ENCODE measurements at places on chromosomes 7 and 10. TPM values are rescaled to one million over a fixed set of nuclear protein-coding genes. Genes with fewer than 3 reads are reported as not detected.

The SPDYE2 gene
- not detected for total RNA-seq

The SYT15B gene
- total RNA-seq = 0.21 TPM

The SEC31B gene
- 2.4 TPM for total RNA-seq

The NOS3 gene
- 0.64 TPM for total RNA-seq

The ETV1 gene
- 0.43 TPM for total RNA-seq

The ENTPD7 gene
- 18.8 TPM for total RNA-seq

The HMX3 gene
- total RNA-seq = not detected

The STOX1 gene
- total RNA-seq = 0.21 TPM

The VIM gene
- total RNA-seq = 947 TPM

The NPS gene
- total RNA-seq = not detected

The FZD1 gene
- 4.1 TPM for total RNA-seq

The CPA2 gene
- not detected for total RNA-seq

The SPDYE11 gene
- total RNA-seq = not detected

The MBL2 gene
- not detected for total RNA-seq

The BHLHA15 gene
- 0.85 TPM for total RNA-seq

The ASB10 gene
- not detected for total RNA-seq

The TMEM236 gene
- total RNA-seq = not detected

The AKR1C1 gene
- 152 TPM for total RNA-seq

The YAE1 gene
- 17.9 TPM for total RNA-seq

The ITGB8 gene
- 24.9 TPM for total RNA-seq

The FOXL3 gene
- total RNA-seq = not detected

The CHRM2 gene
- 0.24 TPM for total RNA-seq

The WDFY4 gene
- under 0.01 TPM for total RNA-seq

The DBF4 gene
- total RNA-seq = 16.0 TPM

The ATG9B gene
- not detected for total RNA-seq

The COX15 gene
- total RNA-seq = 40.7 TPM

The C10orf67 gene
- total RNA-seq = not detected

The IDI2 gene
- total RNA-seq = not detected

The AKR1C2 gene
- 721 TPM for total RNA-seq

The AGAP5 gene
- total RNA-seq = 0.96 TPM

The ADAM8 gene
- 17.5 TPM for total RNA-seq

The MYOZ1 gene
- total RNA-seq = not detected

The CTAGE4 gene
- not detected for total RNA-seq

The MYL7 gene
- total RNA-seq = not detected

The APBB1IP gene
- total RNA-seq = not detected

The GDF2 gene
- not detected for total RNA-seq

The GNAT3 gene
- total RNA-seq = not detected

The METTL27 gene
- total RNA-seq = not detected

The FBXO24 gene
- total RNA-seq = not detected

The DLG5 gene
- 25.8 TPM for total RNA-seq

The ASAH2 gene
- 0.24 TPM for total RNA-seq

The HABP2 gene
- total RNA-seq = not detected

The NRP1 gene
- 24.5 TPM for total RNA-seq

The EVX1 gene
- not detected for total RNA-seq

The GIMAP1 gene
- not detected for total RNA-seq
